Smooth muscle cell of the brain vasculature (primary cell): ENCODE measurements at places on chromosomes 7 and 10.
A peak's percentile ranks its signal among the peaks of the same experiment; 100 is the strongest.

DNA sequence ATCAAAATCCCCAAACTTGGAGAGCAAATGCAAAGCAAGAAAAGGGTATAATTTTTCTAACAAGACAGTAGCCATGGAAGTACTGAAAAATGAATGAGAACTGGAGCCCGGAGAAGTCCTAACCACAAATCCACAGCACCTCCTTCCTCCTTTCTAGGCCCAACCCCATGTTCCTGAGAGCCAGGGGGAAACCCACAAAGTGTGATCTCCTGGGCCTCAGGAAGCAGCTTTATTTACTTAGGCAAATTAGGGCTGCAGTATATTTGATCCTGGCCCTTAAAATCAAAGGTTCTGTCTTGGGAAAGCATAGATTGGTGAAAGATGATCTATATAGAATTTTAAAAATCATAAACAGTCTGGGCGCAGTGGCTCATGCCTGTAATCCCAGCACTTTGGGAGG, 103.0 kb downstream of the DOCK4 start:
- DNase-seq = peak; percentile 53

DNA sequence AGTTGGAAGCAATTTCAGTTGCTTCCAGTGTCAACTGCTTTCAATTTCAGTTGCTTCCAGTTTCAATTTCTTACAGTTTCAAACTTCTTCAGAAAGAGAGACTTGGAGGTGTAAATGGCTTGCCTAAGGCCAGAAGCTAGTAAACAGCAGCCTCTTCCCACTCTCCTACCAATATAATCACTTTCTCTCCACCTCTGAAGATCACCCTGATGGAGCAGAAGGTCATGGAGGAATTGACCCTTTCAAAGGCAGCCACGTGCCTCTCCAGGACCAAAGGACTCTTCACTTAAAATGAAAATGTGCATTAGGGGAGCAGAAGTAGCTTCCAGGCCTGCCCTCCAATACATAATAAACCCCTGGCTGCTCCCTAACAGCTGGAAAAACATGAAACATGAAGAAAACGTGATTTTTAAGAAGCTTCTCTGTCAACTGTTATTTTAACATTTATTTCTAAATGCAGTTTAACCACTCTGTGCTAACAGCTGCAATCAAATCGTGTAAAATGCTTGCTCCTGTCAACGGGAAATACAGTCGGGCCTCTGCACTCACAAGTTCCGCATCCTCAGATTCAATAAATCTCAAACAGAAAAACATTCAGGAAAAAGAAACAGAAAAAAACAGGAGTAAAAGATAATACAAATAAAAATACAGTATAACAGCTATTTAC, 1020.6 kb downstream of the XPNPEP1 start:
- no peak for DNase-seq

GRCh38 chr7:148256433-148256832, 334.1 kb upstream of the C7orf33 start:
- no peak for DNase-seq

DNA sequence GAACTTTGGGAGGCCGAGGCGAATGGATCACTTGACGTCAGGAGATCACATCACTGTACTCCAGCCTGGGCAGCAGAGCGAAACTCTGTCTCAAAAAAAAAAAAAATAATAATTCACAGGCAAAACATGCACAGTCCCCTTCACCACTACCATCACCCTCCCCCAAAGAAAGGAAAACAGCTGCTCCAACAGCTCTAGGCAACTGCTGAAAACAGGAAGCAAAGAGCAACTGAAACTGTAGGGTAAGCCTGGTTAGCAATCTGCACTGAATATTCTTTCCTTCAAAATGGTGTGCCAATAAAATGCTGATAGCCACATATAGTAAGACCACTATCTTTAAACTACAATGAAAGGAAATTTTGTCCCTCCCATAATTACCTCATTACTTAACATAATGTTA, 11.8 kb downstream of the NT5C2 start:
- no peak for DNase-seq
